ENCODE measurements at places on chromosomes 2 and 18.
A peak's percentile ranks its signal among the peaks of the same experiment; 100 is the strongest.

DNA sequence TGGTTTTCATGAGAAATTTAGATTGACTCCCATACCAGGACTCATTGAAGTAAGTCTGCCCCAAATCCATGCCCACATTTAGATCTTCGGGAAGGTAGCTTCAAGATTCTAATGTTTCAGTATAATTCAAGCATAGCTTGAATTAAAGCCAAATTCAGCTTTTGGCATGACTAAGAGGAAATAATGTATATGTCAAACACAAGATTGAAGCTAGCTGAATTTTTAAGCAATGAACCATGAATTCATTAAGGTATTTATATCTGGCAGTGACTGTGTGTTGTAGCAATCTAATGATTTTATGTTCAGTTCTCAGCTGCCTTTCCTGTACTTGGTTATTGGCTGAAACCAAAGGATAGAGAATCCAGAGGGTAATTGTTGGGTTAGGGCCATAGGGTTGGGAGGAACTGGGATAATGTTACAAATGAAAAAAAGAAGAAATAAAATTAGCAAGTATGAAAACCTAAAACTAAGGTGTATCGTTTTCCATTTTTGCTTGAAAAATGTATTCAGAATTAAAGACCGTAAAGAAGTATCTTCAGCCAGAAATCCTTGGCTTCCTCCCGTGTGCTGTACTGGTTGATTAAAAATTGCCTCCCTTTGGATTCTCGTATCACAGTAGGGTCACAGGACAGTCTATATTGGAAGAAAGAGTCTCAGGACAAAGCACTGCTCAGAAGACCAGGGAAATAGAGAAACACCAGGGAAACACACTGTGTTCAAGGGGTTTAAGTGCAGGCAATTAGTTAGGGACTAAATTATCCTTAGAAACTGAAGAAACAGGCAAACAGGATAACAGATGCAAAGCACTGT is 119.0 kb upstream of the FN1 start:
- H3K4me1 ChIP-seq = no peaks in the 10 kb centered on the region
- no peaks in the 10 kb centered on the region for H3K27me3 ChIP-seq
- DNase-seq = no peak
- no peak overlapping the region for H3K27ac ChIP-seq
- H3K36me3 ChIP-seq = no peaks in the 10 kb centered on the region

DNA sequence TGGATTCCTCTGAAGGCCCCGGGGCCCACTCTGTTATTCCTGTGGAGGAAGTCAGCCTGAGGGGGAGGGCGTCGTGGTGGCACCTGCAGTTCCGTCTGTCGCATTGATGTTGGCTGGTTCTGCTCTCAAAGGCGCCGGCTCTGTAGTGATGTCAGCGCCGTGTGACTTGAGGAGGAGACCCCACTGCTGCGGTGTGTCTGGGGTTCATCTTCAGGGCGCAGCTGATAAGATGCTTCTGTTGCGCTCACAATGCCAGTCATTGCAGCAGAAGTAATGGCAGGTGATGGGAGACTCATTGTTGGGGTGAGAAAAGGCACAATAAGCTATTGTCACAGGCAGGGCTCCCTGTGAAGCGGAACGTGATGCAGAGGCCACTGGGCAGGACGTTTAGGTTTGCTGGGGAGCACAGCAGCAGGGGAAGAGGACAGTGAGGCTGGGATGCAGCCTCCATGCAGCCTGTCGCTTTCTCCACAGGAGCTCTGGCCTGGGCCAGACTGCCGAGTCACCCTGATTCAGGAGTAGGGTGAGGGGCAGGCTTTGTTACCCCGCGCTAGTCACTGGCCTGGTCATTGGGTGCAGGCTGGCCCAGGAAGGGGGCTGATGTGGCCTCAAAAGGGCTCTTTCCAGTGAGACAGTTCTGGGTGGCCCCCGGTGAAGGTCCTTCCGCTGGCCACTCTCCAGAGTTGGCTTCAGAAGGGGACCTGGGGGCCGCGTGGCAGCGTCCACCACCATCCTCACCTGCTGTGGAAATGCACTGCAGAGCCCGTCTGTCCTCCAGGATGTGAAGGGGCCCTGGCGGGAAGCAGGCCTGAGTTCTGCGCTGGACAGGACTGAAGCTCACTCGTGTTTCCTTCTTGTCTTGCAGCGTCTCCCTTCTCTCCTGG is 42.9 kb downstream of the SH3BP4 start:
- no peaks in the 10 kb centered on the region for H3K27me3 ChIP-seq
- no peak overlapping the region for H3K4me3 ChIP-seq
- DNase-seq = no peak
- no peaks in the 10 kb centered on the region for H3K4me1 ChIP-seq
- no peak overlapping the region for H3K27ac ChIP-seq
- no peaks in the 10 kb centered on the region for H3K36me3 ChIP-seq

- peaks cover 6% of the 10 kb centered on the region for H3K36me3 ChIP-seq
- peaks cover 16% of the 10 kb centered on the region for H3K4me1 ChIP-seq
- no peak for DNase-seq
These were observed 68.3 kb downstream of the REV1 start for GRCh38 chr2:99421469-99421868.

DNA sequence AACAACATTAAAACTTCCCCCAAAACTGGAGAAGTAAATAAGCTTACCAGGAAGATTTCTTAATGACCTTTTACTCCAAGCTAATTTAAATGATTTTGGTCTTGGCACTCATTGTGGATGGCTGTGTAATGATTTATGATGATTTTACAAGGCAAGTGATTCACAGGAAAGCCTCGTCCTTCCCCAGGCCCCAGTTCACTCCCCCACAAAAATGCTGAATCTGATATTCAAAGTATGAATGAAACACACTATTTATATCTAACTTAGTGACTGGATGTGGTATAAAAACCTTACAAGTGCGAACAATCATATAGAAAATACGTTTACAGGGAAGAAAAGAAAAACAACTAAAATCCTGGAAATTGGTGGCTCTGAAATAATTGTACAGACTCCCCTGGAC is 49.8 kb downstream of the ZNF516 start:
- H3K27ac ChIP-seq = peak overlapping the region; percentile 65
- H3K27me3 ChIP-seq = no peaks in the 10 kb centered on the region
- peaks cover 56% of the 10 kb centered on the region for H3K4me1 ChIP-seq
- no peak for DNase-seq
- H3K4me3 ChIP-seq = no peak overlapping the region
- peaks cover 29% of the 10 kb centered on the region for H3K36me3 ChIP-seq

DNA sequence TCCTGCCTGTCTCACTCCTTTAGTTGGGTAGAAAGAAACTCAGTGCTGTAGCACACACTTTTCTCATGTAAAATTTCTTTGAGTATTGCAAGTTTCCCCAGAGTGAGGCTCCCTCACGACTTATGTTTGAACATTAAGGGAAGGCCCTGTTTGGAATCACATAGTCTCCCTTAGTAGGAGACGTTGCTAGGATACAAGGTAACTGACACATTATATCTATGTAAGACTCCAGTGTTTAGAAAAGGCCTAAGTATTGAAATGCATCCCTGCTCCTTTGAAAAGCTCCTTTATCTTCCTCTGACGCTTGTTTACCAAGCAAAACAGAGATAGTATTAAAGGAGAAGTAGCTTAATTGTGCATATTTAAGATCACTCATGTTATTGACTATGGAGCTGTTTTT is 248.2 kb downstream of the PHLPP1 start:
- DNase-seq = no peak
- H3K36me3 ChIP-seq = no peaks in the 10 kb centered on the region
- no peaks in the 10 kb centered on the region for H3K4me1 ChIP-seq
- H3K27me3 ChIP-seq = no peaks in the 10 kb centered on the region
- H3K4me3 ChIP-seq = no peak overlapping the region

- H3K4me1 ChIP-seq = no peaks in the 10 kb centered on the region
- no peak overlapping the region for H3K4me3 ChIP-seq
- H3K27ac ChIP-seq = no peak overlapping the region
- no peaks in the 10 kb centered on the region for H3K36me3 ChIP-seq
- DNase-seq = peak; percentile 50
These were observed 15.6 kb downstream of the ODC1 start for GRCh38 chr2:10432311-10433181.

GRCh38 chr2:112204411-112204810 is 50.4 kb downstream of the ZC3H8 start:
- H3K36me3 ChIP-seq = no peaks in the 10 kb centered on the region
- H3K27ac ChIP-seq = no peak overlapping the region
- no peak for DNase-seq
- H3K4me3 ChIP-seq = no peak overlapping the region
- H3K4me1 ChIP-seq = no peaks in the 10 kb centered on the region

DNA sequence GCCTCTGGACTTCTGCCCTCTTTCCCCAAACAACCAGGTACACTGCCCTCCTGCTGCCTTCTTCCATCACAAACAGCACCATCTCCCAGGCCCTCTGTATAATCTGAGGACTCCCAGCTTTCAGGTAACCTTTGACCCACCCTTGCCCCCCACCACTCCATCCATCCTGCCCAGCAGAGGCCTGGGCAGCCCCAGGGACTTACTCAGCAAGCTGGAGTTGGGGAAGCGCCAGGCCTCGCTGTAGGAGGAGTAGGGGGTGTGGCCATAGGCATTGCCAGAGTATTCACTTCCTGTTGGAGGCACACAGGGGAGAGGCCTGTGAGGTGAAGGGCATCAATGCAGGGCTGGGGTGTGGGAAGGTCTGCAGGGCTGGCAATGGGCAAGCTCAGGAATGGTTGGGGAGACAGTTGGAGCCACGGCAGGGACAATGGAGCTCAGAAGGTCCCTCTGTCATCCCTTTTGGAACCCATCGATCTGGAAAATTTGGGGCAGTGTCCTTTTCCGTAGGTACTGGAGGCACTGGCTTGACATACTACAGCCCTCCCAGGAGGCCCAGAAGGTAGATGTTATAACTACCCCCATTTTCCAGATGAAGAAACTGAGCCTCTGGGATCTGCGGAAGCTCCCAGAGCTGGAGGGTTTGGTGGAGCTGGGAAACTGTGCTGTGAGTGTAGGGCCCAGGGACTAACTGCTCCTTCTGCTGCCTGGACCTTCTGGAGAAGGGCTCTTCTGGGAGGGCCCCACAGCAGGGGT is 46.3 kb downstream of the PSD4 start:
- DNase-seq = peak; percentile 48
- peaks cover 5% of the 10 kb centered on the region for H3K4me1 ChIP-seq
- no peaks in the 10 kb centered on the region for H3K36me3 ChIP-seq

- DNase-seq = no peak
- H3K27me3 ChIP-seq = no peaks in the 10 kb centered on the region
- H3K4me3 ChIP-seq = no peak overlapping the region
- H3K27ac ChIP-seq = no peak overlapping the region
These were observed 1261.6 kb upstream of the NXPH2 start for GRCh38 chr2:140041811-140042210.

GRCh38 chr18:46260016-46260878 is 156.1 kb downstream of the HAUS1 start:
- no peaks in the 10 kb centered on the region for H3K27me3 ChIP-seq
- H3K4me1 ChIP-seq = peaks cover 49% of the 10 kb centered on the region
- no peak for DNase-seq
- no peak overlapping the region for H3K4me3 ChIP-seq
- H3K36me3 ChIP-seq = peaks cover 8% of the 10 kb centered on the region

GRCh38 chr18:13290856-13291271 is 72.3 kb downstream of the LDLRAD4 start:
- DNase-seq = no peak
- no peak overlapping the region for H3K27ac ChIP-seq
- H3K4me3 ChIP-seq = no peak overlapping the region
- H3K4me1 ChIP-seq = peaks cover 13% of the 10 kb centered on the region
- no peaks in the 10 kb centered on the region for H3K27me3 ChIP-seq
